ENCODE measurements at places on chromosomes 3 and 15.
A peak's percentile ranks its signal among the peaks of the same experiment; 100 is the strongest.

- no peak for DNase-seq
These were observed 94.8 kb downstream of the IGF1R start for GRCh38 chr15:98743177-98743576.

DNA sequence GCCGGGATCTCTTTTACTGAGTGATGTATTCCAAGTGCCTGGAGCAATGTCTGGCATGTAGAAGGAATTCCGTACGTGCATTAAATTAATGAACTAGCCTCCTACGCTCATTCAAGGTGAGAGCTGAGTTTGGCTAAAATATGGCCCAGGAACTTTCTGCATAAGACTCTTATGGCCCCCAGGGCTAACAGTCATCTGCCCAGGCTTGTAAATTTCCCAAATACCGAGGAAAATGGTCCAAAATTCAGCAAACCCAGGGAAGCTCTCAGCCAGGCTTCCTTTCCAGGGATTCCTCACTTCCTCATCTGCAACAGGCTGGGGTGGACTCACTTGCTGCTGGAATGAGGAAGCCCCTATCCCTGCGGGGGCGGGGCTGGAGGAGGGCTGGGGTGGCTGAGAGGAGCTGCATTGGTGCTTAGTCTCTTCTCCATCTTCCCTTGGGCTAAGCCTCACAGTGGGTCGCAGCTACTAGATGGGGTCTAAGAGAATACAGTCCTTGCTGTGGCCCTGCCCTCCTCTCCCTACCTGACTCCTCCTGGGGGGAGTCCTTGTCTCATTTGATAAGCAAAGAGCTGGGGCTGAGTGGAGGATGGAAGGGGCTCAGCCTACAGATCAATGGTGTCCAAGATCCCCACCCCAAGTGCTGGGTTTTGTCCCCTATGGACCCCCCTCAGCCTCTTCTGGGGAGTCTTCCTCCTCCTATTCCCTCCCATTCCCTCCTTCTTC, 28.5 kb upstream of the APOD start:
- DNase-seq = no peak

DNA sequence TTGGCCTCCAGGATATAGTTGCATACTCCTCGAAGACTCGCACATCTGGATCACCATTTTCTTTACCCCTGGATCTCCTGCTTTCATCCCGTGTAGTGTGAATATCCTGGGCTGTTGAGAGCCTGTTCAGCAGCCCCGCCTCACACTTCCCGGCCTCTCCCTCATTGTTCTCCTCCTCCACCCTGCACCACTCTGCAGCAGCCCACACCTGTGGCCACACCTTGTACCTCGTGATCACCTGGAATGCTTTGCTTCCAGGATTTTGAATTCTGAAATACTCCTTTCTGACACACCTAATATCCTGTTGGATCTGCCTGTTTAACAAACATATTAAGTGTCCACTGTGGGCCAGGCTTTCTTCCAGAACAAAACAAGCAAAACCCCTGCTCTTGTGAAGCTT, 14.4 kb downstream of the ABHD17C start:
- no peak for DNase-seq

- DNase-seq = no peak
These were observed 295.1 kb upstream of the PROK2 start for GRCh38 chr3:72080095-72080494.

DNA sequence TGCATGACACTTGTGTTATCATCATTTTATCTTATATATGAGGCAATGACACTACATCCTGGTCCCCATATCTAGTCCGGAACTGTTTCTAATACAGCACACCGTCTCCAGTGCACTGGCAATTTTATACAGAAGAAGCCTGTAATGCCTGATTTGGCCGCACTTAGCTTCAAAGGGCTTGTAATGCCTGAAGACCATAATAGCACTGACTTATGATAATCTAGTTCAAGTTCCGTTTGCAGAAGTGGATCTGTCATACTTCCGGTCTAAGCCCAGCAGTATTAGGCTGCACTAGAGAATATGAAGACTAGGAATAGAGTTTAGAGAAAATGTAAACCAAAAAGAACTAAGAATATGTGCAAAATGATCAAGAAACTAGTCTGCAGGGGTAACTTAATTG, 1.3 kb downstream of the BNIP2 start:
- DNase-seq = no peak

- DNase-seq = no peak
These were observed 244.5 kb downstream of the CACNA2D3 start for GRCh38 chr3:54366839-54367238.

GRCh38 chr3:111676211-111677006, 81.3 kb upstream of the ZBED2 start:
- DNase-seq = no peak

DNA sequence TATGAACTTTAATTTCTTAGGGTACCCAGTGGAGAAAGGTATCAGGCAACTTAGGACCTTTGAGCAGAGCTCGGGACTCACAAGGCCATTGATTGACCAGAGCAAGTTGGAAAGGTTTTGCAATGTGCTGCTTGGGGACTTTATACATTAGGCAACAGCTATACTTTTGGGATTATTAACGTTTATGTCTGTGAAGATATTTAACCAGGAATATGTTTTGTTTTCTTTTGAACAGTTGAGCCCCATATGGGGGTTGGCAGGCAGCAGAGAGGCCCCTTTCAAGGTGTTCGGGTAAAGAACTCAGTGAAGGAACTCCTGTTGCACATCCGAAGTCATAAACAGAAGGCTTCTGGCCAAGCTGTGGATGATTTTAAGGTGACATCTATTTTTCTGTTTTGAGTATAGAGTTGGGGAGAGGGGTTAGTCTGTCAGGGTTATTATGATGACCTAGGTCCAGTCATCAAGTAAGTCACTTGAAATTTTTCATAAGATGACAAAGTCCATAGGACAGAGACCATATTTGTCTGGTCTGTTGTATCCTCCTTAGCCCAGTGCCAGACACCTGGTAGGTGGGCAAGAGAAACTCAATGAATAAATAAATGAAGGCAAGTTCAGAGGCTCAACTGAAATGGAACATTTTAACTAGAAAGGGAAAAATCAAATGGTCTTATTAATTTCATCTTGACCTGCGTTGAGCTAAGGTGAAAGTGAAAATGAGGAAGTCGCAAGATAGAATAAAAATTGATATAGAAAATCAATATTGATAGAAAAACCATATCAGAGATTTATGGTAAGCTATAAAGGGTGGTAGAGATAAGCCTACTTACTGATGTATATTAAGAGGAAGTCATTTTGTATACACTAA, 2.8 kb downstream of the NFKBIZ start:
- no peak for DNase-seq

DNA sequence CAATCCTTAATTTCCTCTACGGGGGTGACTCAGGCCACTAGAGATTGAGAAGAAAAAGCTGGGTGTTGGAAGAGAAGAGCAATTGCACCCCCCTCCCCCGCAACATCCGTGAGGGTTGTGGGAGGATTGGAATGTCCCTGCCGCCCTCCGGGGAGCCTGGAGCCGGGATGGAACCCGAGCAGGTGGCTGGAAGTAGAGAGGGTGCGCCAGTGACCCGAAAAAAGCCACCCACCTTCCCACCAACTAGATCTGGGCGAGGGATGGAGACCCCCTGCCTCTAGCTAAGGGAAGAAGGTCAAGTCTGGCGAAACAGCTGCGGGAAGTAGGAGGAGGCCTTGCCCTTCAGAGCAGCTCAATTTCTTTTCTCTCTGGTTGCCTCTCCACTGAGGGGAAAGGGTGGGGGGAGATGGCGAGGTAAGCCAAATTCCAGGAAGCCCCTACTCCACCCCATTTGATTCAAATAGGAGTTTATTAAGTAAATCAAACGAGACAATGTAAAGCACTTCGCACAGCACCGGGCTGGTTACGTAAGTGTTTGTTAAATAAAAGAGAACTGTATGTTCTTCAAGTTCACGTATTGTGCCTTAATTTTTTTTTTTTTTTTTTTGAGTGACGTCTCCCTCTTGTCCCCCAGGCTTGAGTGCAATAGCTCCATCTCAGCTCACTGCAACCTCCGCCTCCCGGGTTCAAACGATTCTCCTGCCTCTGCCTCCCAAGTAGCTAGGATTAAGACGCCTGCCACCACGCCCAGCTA, 1.1 kb upstream of the WWTR1 start:
- no peak for DNase-seq

GRCh38 chr3:81465510-81466200, 295.8 kb downstream of the GBE1 start:
- no peak for DNase-seq

GRCh38 chr15:51227940-51228732, 110.3 kb downstream of the CYP19A1 start:
- peak; percentile 87 for DNase-seq

GRCh38 chr3:5071061-5071460, 51.0 kb upstream of the ARL8B start:
- DNase-seq = peak; percentile 47

DNA sequence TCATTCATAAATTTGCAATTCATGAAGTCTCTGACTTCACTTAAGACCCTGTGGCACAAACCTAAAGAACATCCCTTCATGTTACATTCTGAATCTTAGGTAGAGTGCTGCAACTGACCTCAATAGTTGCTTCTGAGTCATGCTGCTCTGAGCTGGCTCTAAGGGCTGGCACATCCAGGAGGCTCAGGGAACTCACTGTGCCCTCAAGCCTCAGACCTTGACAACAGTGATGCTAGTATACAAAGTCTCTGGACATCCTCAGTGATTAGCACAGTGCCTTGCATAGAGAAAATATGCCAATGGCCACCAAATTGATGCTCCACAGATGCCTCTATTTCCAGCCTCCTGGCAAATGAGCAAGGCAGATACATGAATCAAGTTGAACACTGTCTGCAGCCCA, 740.9 kb upstream of the LMCD1 start:
- no peak for DNase-seq

GRCh38 chr3:82133070-82133606, 371.7 kb upstream of the GBE1 start:
- DNase-seq = peak; percentile 22

- DNase-seq = no peak
These were observed 35.4 kb downstream of the RBP2 start for GRCh38 chr3:139440639-139441556.

DNA sequence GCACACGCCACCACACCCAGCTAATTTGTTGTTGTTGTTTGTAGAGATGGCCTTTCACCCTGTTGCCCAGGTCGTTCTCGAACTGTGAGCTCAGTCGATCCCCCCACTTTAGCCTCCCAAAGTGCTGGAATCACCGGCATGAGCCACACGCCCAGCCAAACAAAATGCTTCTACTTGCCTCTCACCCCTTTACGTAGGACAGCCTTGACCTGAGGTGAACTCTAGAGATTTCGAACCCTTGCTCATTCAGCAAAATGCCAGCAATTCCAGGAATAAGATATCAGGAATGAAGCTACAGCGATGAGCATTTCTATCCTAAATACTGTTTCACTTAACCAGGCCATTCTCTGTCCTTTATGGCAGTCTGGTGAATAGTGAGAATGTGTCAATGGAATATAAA, 135.0 kb downstream of the LRRK1 start:
- no peak for DNase-seq

GRCh38 chr3:12613250-12613649, 50.7 kb downstream of the RAF1 start:
- no peak for DNase-seq

DNA sequence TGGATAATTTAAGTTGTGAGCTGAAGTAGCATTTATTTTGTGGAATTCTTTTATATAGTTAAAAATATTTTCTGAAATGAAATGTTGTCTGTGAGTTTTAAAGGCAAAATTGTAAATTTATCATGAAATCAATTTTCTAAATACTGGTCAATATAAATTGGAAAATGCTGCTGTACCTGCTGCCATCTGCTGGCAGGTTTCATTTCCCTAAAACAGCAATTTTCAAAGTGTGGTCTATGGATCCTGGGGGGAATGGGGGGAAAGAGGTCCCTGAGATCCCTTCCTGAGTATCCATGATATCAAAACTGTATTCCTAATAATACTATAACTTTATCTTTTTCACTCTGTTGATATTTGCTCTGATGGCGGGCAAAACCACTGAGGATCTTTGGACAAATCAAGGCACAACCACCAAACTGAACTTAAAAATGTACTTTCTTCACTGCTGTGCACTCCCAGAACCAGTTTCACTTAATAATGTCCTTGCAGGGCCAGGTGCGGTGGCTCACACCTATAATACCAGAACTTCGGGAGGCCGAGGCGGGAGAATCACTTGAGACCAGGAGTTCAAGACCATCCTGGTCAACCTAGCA, 17.2 kb upstream of the CCR4 start:
- DNase-seq = no peak

- DNase-seq = no peak
These were observed 114.8 kb downstream of the WDR76 start for GRCh38 chr15:43941555-43941954.

DNA sequence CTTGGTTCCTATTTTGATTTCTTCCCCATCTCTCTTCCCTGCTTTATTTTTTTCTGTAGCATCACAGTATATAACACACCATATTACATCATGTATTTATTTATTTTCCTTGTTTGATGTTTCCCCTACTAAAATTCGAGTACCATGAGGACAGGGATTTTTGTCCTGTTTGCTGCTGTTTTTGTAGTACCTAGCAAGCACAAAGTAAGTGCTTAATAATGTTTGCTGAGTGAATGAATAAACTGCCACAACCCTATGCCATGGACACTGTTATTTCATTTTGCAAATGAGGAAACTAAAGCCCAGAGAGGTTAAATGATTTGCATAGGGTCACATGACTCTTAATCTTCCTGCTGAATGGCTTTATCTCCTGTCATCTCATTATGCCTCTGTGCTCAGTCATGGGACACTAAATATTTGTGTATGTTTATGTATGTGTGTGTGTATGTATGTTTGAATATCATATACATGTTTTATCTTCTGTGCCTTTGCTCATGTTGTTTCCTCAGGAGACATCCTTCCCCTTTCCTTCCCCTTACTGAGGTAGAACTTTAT, 26.1 kb upstream of the MGA start:
- no peak for DNase-seq

- DNase-seq = no peak
These were observed 30.3 kb downstream of the RAP2B start for GRCh38 chr3:153192327-153192726.

DNA sequence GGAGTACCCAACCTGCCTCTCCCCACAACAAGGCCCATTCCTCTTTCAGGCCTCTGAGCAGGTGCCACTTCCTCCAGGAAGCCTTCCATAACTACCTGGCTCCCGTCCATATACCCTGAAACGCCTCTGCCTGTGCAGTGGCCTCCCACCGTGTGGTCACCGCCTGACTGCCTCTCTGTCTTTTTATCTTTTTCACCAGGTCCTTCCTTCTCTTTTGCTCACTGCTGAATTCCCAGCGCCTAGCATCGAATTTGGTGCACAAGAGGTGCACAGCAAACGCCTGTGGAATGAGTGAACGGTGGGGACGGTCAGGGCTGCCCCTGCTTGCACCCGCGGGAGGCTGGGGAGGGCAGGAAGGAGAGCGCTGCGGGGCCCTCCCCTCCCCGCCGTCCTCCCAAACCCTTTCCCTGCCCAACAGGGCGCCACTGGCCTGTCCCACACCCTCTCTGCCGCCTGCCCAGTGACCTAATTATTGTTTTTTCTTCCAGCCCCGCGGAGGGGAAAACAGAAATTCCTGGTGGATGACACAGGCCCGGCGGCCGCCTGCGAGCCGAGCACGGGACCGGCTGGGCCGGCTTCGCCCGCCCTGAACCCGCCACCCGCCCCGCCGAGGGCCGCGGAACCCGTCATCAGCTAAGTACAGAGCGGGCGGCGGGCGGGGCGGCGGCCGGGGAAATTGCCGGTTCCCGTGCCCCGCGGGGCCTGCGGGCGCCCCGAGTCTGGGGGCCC, 140.1 kb downstream of the SMAD6 start:
- DNase-seq = peak; percentile 90

- no peak for DNase-seq
These were observed 48.9 kb upstream of the GMNC start for GRCh38 chr3:190911382-190911781.

All from GM04504 (cell line).